ENCODE measurements at places on chromosomes 6 and 20.

DNA sequence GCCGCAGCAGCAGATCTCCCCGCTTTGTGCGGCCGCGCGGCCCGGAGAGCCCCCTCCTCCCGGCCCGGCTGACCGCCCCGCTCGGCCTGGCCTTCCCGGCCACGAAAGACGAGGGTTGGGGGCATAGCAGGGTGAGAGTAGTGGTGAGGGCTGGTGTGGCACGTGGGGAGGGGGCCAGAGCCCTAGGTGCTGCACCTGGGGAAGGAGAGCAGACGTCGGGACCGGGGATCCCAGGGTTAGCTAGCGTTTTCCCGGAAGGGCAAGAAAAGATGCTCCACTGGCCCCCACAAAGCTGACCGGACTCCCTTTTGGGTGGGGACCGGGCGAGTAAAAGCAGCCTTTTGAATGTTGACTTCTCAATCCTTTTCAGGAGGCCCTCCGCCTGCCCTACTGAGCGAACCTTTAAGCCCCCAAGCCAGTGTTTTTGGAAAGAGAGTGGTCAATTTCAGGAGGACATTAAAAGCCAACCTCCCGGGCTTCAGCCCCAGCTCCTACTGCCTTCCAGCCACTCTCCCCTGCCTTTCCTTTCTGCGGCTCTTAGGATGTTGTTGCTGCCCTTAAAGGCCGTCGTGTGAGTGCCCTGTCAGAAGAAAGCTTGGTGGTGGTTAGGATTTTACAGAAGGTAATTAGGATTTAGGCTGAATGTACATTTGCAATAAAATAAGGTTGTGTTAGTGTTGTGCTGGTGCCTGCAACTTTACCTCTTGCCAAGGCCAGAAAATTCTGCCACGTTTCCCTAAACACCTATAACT, 648 bp upstream of the BACH2 start:
- DNase-seq, result no peak

- peak; percentile 91 for DNase-seq
These were observed 12.2 kb downstream of the BACH2 start for GRCh38 chr6:90284236-90285041.

DNA sequence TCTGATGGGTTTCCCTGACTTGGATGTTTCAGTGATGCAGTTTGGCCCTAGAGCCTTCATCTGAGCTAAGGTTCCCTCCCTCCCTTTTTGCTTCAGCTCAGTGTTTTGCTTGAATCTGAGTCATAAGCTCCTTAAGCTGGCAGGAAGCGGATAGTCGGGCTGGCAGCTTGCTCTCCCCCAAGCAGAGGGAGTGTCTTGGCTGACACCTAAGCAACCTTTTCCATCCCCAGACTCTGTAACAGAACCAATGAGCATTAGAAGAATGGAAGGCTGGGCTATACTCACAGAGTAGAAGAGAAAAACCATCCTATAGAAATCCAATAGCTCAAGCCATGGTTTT, 98.3 kb downstream of the HAO1 start:
- DNase-seq, result peak; percentile 68

- no peak for DNase-seq
These were observed 1118.8 kb upstream of the MAP3K7 start for GRCh38 chr6:91705646-91706045.

- DNase-seq, result peak; percentile 2
These were observed 40.2 kb upstream of the LRFN2 start for GRCh38 chr6:40627316-40627715.

- DNase-seq, result no peak
These were observed 25.3 kb upstream of the KIF3B start for GRCh38 chr20:32252189-32252588.
